Osteoblast (primary cell): ENCODE measurements at places on chromosomes 11 and 22.
A peak's percentile ranks its signal among the peaks of the same experiment; 100 is the strongest.

GRCh38 chr11:16299884-16300782 lies 56.2 kb downstream of the SOX6 start:
- DNase-seq, result no peak

DNA sequence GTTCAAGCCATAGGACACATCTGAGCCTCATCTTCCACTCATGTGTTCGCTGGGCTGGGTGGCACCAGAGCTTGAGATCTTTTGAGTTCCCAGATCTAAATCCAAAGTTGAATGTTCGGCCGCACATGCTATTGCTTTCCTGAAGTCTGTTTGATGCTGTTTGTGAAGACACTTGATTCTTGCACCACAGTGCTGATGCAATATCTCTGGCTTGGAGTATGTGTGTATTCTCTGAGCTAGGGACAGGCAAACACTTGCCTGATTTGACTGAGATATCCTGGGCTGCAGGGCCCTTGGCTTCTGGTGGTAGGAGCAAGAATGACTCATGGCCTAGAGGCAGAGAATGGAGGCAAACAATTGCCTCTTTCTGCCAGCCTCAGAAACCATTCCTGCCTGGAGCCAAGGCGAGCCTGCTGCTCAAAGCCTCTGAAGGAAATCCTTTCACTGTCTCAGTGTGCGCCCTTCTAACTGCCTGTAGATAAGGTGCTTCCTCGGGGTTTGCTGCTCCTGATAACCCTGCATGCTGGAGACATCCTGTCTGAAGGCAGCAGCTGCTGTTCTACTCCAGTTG lies 73.0 kb downstream of the CYB5R2 start:
- peak; percentile 79 for DNase-seq

DNA sequence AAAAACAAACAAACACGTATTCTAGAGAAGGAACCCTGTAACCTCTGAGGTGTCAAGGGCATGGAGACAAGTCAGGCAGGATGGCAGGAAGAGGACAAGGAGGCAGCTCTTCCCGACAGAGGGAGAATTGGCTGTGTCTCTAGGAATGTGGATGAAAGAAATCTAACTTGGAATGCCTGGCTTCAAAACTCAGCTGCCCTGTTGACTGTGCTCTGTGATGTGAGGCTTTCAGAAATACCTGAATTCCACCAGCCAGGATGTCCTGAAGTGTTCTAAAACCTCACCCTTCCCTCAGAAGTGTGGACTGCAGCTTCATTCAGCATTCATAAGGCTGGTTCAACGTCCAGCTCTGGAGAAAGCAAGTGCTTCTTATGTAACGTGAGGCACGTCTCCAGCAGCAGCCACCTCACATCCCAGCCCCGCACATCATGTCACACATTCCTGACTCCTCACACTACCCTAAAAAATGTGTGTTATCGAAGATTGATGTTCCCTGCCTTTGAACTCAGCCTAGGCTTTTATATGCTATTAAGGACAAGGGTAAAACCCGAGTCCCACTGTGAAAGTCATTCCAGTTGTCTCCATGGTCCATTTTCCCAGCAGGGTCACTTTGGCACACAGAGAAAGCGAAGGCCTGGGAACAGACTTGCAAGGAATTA lies 398.9 kb downstream of the ETS1 start:
- no peak for DNase-seq

- no peak for DNase-seq
Observed at GRCh38 chr11:44071157-44071556, 5.1 kb downstream of the ACCS start.

- no peak for DNase-seq
Observed at GRCh38 chr11:118628432-118628831, 21.0 kb downstream of the PHLDB1 start.

DNA sequence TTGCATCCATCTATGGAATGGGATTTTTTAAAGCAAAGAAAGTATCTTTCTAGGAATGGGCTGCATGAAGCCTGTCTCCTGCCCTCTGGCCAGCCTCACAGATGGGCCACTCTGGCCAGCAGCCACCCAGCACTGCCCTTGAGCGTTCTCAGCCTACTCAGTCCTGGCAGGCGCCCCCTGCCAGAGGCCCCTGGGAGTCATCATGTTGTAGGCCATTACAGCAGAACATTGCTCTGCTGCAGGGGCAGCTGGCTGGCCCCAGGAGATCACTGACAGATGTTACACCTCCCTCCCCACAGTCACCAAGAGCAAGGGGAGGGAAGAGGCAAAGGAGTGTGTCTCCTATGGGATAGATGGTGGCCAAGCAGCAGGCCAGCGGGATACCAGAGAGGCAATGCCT lies 363.7 kb downstream of the NXPE2 start:
- no peak for DNase-seq

DNA sequence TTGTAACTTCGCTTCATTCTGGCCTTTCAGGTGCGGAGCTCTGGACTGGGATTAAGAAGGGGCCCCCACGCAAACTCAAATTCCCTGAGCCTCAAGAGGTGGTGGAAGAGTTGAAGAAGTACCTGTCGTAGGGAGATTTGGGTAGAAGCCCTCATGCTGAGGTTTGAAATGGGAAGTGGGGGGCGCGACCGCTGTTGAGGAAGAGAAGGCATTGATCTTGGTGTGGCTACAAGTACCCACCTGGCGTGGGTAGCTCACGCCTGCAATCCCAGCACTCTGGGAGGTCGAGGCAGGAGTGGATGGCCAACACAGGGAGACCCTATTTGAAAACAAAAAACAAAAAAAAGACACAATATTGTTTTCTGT lies 779 bp downstream of the SELENOH start:
- no peak for DNase-seq

DNA sequence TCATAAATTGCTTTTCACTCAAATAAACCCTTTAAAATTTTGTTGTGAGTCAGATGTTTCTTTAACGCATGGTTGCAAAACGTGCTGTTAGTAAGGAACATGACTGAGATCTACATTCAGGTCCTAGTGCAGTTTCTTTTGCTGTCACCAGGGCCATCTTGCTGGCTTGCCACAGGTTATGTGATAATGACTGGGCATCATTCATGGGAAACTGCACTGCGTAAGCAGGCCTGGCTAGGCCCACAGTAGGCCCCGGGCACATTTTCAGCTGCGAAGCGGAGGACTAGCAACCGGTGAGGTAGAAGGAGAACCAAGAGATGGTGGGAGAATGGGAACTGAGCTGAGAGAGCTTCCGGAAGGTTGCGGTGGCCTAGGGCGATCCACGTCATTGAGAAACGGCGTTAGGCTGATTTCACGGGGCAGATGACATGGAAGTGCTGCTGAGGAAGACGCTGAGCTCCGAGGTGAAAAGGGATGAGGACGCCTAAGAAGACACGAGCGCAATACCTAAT lies 3.2 kb upstream of the KLHDC7B start:
- DNase-seq, result peak; percentile 88

- DNase-seq, result no peak
Observed at GRCh38 chr11:77030834-77031414, 3.3 kb upstream of the B3GNT6 start.

- no peak for DNase-seq
Observed at GRCh38 chr11:62012451-62012831, 45.0 kb upstream of the FTH1 start.

GRCh38 chr11:81673001-81673400 lies 1060.7 kb downstream of the FAM181B start:
- no peak for DNase-seq

DNA sequence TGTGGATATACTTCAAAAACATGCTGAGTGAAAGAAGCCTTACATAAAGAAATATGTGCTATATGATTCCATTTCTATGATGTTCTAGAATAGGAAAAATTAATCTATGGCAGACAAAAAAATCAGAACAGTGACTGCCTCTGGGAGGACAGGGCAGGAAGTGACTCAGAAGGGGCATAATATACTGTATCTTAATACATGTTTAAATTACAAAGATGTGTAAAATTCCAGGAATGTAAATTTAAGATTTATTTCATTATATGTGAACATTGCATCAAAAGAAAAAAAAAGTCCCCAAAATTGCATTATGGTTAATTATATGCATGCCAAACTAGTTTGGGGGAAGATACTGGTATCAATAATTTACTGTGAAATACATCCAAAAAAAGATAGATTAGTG lies 32.2 kb downstream of the SBF2 start:
- no peak for DNase-seq

- no peak for DNase-seq
Observed at GRCh38 chr11:28596816-28597215, 488.6 kb downstream of the METTL15 start.

DNA sequence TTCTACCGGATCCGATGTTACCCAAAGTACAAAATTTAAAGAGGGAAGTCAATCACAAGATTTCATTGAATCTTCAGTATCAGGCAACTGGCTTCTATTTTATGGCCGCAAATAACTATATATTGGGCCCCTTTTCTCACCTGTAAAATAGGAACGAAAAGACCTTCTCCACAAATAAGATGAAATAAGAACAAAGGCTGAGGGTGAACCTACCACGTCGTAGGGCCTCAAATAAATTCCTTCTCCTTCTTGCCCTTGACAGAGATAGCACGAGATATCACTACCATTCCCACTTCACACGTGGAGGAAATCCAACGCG lies 794 bp upstream of the EMSY start:
- no peak for DNase-seq

GRCh38 chr11:35602979-35603378 lies 15.3 kb upstream of the FJX1 start:
- no peak for DNase-seq

DNA sequence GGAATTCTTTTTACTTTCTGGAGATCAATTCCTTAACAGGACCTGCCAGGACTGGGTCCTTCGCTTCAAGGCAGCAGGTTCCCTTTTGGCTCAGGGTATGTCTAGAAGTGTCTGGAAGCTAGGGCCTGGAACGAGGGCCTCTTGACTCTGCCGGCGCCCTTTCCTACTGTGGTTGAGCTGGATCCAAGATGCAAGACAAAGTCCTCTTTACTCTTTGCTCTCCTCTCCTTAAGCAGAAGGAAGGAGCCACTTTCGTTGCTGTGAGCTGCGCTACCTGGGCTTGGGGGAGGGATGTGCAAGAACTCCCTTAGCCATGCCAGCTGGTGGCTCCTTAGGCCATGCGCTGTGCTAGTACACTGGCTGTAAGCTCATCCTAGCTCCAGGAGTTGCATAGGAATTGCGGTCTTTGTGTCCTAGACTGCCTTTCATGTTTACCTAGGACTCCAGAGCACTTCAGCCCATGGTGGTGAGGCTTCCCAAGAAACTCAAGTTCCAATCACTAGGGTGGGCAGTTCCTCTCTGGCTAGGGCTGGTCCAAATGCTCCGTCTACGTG lies 18.1 kb downstream of the GLB1L2 start:
- no peak for DNase-seq

DNA sequence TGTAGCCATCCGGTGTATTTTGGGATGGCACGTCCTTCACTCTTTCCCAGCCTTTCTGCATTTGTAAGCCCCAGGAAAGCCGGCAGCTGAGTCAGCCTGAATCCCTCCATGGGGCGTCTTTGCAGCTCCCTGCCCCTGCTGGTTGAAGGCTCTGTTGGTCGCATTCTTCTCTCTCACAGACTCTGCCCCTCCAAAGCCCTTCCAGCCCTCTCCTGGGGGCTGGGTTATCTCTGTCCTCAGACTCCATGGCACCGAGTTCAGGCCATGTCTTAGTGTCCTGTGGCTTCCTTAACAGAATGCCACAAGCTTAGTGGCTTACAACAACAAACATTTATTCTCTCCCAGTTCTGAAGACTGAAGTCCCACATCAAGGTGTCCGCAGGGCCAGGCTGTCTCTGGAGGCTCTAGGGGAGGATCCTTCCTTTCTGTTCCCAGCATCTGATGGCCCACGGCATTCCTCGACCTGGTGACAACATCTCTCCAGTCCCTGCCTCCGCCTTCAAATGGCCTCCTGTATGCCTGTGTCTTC lies 62.2 kb downstream of the BCR start:
- DNase-seq, result peak; percentile 84

DNA sequence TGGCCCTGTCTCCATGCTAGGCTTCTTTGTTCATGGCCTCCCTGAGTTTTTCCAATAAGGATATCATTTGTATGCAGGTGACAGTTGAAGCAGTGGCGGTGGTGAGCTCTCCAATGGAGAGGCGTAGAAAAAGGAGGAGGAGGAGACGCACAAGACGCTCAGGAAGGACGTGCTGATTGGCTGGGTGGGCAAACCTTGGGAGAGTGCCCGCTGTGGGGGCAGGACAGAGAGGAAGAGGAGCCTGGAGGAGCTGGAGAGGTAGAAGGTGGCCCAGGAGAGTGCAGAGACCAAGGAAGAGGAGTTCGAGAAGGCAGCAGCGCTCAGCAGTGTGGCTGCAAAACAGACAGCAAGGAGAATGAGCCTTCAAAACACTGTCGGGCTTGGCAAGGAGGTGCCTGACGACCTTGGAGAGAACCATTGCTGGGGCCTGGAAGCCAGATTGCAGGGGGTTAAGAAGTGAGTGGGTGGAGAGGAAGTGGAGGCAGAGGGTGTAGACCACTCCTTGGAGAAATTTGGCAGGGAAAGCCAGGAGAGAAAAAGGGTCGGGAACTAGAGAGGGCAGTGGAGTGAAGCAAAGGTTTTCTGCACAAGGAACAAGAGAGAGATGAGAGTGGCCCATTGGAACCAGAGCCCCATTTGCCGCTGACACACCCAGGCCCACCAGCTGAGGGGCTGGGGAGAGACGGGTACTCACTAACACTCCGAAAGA lies 7.5 kb downstream of the CLCF1 start:
- peak; percentile 39 for DNase-seq

DNA sequence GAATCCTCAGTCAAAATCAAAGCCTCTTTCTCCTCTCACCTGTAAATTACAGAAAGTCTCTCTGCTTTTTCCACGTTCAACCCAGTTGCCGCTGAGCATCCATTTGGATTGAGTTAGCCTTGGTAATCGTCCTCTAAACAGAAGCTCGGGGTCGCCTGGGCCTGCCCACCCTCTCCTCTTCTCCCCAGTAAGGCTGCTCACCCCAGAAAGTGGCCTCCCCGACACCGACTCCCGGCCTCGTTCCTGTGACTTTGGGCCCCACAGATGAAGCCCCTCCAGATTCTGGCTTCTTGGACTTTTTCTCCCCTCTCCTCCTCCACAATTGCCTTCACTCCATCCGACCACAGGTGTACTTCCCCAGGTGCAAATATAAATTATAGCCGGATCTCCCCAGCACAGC lies 1500.0 kb downstream of the BRD1 start:
- peak; percentile 31 for DNase-seq

GRCh38 chr11:128236506-128237498 lies 350.6 kb downstream of the ETS1 start:
- no peak for DNase-seq
